ENCODE measurements at places on chromosomes 2 and 18.

GRCh38 chr2:227766373-227766883, 20.7 kb downstream of the SCYGR8 start:
- H3K36me3 ChIP-seq, result no peaks in the 10 kb centered on the region
- H3K27ac ChIP-seq, result no peak overlapping the region
- peak; percentile 90 for DNase-seq
- H3K4me3 ChIP-seq, result no peak overlapping the region

DNA sequence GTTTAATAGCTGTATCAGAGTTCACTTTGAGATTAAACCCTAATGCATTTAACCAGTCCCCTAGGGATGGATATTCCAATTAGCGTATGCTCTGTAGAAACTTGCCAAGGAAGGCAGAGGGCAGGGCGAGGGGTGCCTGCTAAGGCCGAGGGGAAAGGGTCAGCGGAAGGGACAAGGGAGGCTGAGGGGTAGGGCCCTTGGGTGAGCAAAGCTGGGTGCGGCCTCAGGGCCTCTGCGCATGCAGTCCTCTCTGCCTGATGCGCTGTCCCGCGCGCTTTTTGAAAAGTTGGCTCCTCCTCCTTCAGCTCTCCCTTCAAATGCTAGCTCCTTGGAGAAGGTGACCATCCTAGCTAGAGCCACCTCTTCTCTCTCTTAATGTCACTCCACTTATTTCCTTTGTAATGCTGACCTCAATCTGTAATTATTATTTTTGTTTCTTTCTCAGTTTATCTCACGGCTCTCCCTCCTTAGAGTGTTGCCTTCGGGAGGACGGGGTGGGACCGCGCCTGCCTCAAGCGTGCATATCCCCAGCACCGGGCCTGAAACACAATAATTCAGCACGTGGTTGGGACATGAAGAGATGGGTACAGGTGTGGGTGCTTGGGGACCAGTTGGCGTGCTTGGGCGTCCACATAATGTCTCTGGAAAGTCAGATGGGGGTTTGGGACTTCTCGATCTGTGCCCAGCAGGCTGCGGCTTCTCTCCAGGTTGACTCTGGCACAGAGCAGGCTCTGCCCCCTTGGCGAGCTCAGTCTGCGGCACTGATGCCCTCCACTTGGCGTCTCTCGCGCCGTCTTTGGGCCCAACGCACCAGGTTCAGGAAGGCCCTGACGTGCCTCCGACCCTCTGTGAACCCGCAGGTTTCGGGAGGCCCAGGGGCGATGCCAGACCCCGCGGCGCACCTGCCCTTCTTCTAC, 10.0 kb downstream of the ZAP70 start:
- no peak for DNase-seq
- H3K36me3 ChIP-seq, result no peaks in the 10 kb centered on the region
- H3K27me3 ChIP-seq, result no peaks in the 10 kb centered on the region
- no peak overlapping the region for H3K4me3 ChIP-seq
- no peak overlapping the region for H3K27ac ChIP-seq

- no peak overlapping the region for H3K4me3 ChIP-seq
- peaks cover 21% of the 10 kb centered on the region for H3K36me3 ChIP-seq
- no peaks in the 10 kb centered on the region for H3K27me3 ChIP-seq
- no peak for DNase-seq
- H3K4me1 ChIP-seq, result peaks cover 81% of the 10 kb centered on the region
Observed at GRCh38 chr18:28149810-28150420, 27.0 kb downstream of the CDH2 start.

GRCh38 chr18:77234504-77235365, 14.9 kb upstream of the GALR1 start:
- no peaks in the 10 kb centered on the region for H3K4me1 ChIP-seq
- no peak for DNase-seq
- no peaks in the 10 kb centered on the region for H3K36me3 ChIP-seq
- no peaks in the 10 kb centered on the region for H3K27me3 ChIP-seq

DNA sequence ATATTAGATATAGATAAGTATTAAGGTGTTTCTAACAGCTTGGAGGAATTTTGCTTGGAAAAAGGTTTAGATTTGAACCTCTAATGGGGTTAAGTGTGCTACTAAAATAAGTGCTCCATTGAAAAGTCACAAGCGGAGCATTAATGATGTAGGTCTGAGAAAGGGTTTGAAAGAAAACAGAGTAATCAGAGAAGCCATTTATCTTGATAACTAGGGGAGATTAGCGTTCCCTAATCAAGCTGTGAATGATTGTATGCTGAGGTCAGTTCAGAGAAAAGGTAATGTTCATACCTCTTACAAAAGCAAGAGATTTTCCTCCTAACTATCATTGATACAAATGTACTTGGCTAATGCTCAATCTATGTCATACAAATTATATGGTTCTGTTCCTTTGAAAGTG, 1.5 kb downstream of the ARHGAP25 start:
- no peak overlapping the region for H3K27ac ChIP-seq
- no peak for DNase-seq
- H3K4me1 ChIP-seq, result no peaks in the 10 kb centered on the region
- H3K27me3 ChIP-seq, result no peaks in the 10 kb centered on the region
- H3K36me3 ChIP-seq, result no peaks in the 10 kb centered on the region
- H3K4me3 ChIP-seq, result no peak overlapping the region

DNA sequence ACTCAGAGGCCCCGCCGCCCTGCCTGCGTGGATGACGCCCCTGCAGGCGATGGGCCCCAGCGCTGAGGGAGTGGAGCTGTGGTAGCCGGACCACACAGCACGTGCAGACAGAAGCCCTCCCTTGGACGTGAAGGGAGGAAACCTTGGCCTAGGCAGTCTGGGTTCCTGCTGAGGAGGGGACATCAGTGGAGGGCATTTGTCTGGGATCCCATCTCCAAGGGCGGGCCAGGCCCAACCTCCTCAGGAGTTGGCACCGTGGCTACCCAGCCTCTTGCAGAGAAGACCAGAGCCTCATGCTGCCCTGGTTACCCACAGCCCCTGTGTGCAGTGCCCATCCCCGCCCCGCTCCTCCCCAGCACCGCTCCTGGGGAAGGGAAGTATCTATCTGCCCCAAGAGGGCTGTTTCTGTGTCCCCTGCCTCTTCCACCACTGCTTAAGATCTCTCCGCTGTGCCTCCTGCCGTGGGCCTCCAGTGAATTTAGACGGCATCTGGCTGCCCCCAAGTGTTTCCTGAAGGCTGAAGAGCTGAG, 241.8 kb downstream of the KLHL29 start:
- H3K4me3 ChIP-seq, result no peak overlapping the region
- no peak for DNase-seq
- H3K27ac ChIP-seq, result no peak overlapping the region
- no peaks in the 10 kb centered on the region for H3K27me3 ChIP-seq
- H3K36me3 ChIP-seq, result no peaks in the 10 kb centered on the region

DNA sequence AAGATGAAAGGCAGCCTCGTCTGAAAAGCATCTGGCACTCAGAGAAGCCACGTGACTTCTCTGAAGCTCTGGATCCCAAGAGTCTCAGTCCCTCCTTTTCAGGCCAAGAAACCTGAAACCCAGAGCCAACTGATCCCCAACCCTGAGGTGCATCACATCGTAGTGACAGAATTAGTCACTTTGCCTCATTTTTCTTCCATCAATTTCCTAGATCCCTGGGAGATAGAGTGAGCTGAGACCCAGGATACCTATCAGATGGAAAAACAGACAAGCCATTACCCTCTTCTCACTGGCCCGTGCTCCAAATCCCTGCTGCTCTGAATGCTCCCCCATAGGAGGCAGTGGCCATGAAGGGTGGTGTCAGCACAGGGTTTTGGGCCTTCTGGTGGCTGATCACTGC, 113.1 kb downstream of the ALK start:
- H3K27me3 ChIP-seq, result no peaks in the 10 kb centered on the region
- no peaks in the 10 kb centered on the region for H3K4me1 ChIP-seq
- DNase-seq, result no peak
- no peak overlapping the region for H3K4me3 ChIP-seq

- H3K27ac ChIP-seq, result no peak overlapping the region
- peaks cover 16% of the 10 kb centered on the region for H3K4me1 ChIP-seq
- no peaks in the 10 kb centered on the region for H3K27me3 ChIP-seq
Observed at GRCh38 chr2:191933307-191934105, 86.6 kb upstream of the CAVIN2 start.

DNA sequence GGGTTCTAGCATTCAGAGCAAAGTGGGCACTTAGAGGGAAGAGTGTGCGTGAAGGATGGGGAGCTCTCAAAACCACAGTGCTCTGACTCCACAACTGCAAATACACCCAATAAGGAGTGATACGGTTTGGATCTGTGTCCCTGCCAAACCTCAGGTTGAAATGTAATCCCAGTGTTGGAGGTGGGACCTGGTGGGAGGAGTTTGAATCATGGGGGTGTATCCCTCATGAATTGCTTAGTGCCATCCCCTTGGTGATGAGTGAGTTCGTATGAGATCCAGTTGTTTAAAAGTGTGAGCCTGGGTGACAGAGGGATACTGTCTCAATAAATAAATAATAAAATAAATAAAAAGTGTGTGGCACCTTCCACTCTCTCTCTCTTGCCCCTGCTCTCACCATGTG, 50.3 kb upstream of the CCDC85A start:
- H3K27ac ChIP-seq, result no peak overlapping the region
- H3K36me3 ChIP-seq, result no peaks in the 10 kb centered on the region
- H3K27me3 ChIP-seq, result no peaks in the 10 kb centered on the region

DNA sequence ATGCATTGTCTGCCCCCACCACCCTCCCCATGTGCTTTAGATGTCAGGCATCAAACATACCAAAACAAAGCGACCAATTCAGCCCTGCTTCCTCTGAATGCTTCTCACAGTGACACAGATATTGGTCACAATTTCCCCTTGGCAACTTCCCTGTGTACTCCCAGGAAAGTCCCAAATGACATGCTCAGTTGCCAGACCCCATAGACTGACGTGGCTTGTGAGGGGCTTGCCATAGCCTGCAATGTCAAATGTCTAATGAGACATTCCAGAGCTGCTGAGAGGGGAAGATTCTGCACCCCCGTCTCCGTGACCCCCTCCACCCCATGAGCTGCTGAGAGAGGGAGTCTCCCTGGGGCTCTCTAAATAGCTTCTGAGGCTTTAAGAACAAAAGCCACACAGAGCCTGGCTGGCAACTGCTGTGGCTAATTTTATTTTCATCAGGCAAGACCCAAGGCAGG, 47.3 kb downstream of the RFTN2 start:
- H3K36me3 ChIP-seq, result no peaks in the 10 kb centered on the region
- peak; percentile 76 for DNase-seq
- H3K4me3 ChIP-seq, result peak overlapping the region; percentile 27
- peak overlapping the region; percentile 89 for H3K27ac ChIP-seq
- H3K4me1 ChIP-seq, result peaks cover 20% of the 10 kb centered on the region

DNA sequence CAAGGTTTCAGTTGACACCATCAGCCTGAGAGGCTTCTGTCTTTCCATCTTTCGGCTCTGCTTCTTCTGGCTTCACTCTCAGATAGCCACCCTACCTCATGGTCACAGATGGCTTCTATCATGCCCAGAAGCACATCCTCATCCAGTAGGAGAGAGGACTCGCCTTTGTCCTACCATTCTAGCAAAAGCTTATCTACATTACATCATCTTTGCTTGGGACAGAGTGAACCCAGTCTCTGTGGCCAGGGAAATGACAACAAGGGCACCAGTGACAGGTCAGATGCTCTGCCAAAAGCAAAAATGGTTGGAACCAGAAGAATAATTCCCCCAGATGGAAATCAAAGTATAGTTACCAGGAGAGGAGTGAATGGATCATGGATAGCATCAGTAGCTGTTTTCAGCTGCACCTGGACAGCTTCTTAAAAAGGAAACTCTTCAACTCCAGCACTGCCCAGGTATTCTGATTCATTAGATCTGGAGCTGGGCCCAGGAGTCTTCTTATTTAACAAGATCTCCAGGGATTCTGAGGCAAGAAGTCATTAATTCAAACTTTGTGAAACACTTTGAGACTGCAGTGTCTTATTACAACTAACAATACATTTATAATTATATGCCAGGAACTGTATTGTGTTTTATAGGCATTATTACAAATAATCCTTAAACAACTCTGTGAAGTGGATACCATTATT, 257.7 kb upstream of the UBE2E3 start:
- H3K4me1 ChIP-seq, result no peaks in the 10 kb centered on the region
- H3K4me3 ChIP-seq, result no peak overlapping the region
- no peak for DNase-seq
- H3K27ac ChIP-seq, result no peak overlapping the region

- H3K36me3 ChIP-seq, result no peaks in the 10 kb centered on the region
- peaks cover 16% of the 10 kb centered on the region for H3K4me1 ChIP-seq
- no peak for DNase-seq
- no peak overlapping the region for H3K4me3 ChIP-seq
- no peak overlapping the region for H3K27ac ChIP-seq
Observed at GRCh38 chr2:160033732-160034392, 28.6 kb downstream of the PLA2R1 start.

DNA sequence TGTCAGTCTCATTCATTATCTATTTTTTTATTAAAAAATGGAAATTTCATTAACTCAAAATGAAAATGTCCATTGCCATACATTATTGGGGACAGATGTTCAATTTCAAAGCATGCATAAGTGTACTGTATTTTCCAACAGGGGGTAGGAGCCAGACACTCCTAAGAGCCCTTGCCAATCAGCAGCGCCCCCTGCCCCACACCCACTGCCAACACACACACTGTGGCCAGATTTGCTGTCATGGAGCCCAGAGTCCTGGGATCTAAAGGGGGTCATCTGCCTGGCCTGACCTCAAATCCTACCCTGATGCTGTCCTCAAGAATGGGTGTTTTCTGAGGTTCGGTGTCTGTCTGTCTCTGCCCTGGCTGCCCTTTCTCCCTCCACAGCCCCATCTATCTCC, 162.2 kb upstream of the TWIST2 start:
- no peak overlapping the region for H3K27ac ChIP-seq
- peak; percentile 26 for DNase-seq
- H3K36me3 ChIP-seq, result no peaks in the 10 kb centered on the region
- H3K27me3 ChIP-seq, result no peaks in the 10 kb centered on the region

GRCh38 chr2:46117379-46117778, 179.8 kb upstream of the EPAS1 start:
- H3K4me1 ChIP-seq, result no peaks in the 10 kb centered on the region
- DNase-seq, result no peak
- H3K36me3 ChIP-seq, result no peaks in the 10 kb centered on the region
- no peak overlapping the region for H3K4me3 ChIP-seq
- H3K27me3 ChIP-seq, result no peaks in the 10 kb centered on the region

DNA sequence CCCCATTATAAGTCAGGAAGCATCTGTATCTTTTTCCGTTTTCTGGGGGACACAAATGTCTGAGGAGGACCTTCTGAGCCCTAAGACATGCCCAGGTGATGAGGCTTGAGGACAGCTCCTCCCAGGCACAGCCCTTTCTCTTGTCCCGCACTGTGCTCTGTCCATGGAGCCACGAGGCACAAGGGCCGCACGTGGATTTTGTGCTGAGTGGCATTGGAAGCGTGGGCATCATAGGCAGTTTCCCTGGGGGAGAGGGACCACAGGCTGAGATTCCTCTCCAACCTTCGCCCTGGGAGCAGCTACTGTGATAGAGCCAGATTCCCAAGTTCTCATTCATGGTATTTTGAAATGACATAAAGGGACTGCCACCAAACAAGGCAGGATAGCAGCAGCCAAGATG, 139.9 kb downstream of the SH3RF3 start:
- no peaks in the 10 kb centered on the region for H3K27me3 ChIP-seq
- H3K36me3 ChIP-seq, result no peaks in the 10 kb centered on the region
- H3K27ac ChIP-seq, result no peak overlapping the region
- peaks cover 10% of the 10 kb centered on the region for H3K4me1 ChIP-seq
- DNase-seq, result no peak
- H3K4me3 ChIP-seq, result no peak overlapping the region
